ENCODE measurements at places on chromosomes 1 and 21.

- no peak for DNase-seq
Measured at GRCh38 chr1:85240174-85240601, 19.3 kb downstream of the C1orf52 start.

GRCh38 chr1:204714194-204714860 lies 28.8 kb upstream of the LRRN2 start:
- no peak for DNase-seq

DNA sequence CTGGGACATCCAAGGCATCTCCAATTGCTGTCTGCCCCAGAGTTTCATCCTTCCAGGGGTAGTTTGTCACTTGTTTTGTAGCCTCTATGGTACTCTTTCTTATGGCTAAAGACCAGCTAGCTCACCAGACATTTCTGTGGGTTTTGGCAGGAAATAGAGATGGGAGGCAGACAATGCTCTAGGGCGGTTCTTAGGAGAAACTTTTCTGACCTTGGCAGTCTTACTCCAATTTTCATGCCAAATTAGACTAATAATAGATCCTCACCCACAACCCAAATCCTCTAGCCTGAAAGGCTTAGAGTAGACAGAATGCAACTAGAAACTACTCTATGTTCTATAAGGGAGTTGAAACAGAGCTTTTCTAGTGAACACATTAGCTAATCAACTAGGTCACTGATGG lies 69.8 kb downstream of the LRIG2 start:
- peak; percentile 24 for DNase-seq

DNA sequence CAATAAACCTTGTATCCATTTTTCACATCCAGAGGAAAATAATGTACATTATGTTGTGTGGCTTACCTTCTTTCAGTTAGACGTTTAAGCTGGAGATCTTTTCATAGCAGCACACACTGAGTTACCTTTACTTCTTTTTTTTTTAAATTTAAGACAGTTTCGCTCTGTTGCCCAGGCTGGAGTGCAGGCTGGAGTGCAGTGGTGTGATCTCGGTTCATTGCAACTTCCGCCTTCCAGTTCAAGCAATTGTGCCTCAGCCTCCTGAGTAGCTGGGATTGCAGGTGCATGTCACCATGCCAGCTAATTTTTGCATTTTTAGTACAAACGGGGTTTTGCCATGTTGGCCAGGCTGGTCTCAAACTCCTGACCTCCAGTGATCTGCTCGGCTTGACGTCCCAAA lies 7.4 kb upstream of the CAMTA1 start:
- DNase-seq, result no peak

- DNase-seq, result no peak
Measured at GRCh38 chr1:206422525-206422924, 47.8 kb upstream of the IKBKE start.

- DNase-seq, result no peak
Measured at GRCh38 chr1:74247881-74248528, 12.8 kb downstream of the TNNI3K start.

GRCh38 chr21:44858791-44859190 lies 14.7 kb downstream of the PTTG1IP start:
- DNase-seq, result no peak

DNA sequence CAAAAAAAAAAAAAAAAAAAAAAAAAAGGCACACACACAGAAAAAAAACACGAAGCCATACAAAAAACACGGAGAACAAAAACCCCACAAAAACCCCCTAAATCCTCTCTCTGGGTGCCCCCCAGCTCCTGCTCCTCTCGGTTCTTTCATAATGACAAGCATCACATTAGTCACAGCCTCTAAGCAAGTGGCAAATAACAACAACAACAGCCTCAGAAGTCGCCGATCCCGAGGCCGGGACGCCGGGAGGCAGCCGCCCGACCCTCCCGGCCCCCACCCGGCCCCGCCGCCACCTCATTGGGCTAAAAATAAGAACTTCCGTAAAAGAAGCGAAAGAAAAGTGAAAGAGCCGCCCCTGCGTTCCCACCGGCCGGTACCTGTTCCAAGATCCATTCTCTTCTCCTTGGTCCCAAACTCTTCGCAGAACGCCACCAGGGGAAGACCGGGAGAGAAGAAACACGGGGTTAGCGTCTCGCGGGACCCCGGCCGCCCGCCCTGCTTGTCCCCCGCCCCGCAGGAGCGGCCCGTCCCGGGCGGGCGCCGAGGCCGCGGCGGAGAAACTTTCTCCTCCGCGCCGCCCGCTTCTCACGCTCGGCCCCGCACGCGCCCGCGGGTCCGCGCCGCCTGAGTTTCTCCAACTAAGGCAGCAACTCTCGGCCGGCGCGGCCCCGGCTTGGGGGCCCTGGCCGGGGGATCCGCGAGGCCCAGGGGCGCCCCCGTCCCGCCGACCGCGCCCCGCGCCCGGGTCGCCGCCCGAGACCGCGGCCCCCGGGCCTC lies 102.8 kb downstream of the CASZ1 start:
- no peak for DNase-seq

Measured in brain microvascular endothelial cell (primary cell).